Immature natural killer cell (primary cell): ENCODE measurements at places on chromosomes 7 and 10.

GRCh38 chr10:87974769-87975168, 111.3 kb downstream of the PTEN start:
- no peak for DNase-seq

DNA sequence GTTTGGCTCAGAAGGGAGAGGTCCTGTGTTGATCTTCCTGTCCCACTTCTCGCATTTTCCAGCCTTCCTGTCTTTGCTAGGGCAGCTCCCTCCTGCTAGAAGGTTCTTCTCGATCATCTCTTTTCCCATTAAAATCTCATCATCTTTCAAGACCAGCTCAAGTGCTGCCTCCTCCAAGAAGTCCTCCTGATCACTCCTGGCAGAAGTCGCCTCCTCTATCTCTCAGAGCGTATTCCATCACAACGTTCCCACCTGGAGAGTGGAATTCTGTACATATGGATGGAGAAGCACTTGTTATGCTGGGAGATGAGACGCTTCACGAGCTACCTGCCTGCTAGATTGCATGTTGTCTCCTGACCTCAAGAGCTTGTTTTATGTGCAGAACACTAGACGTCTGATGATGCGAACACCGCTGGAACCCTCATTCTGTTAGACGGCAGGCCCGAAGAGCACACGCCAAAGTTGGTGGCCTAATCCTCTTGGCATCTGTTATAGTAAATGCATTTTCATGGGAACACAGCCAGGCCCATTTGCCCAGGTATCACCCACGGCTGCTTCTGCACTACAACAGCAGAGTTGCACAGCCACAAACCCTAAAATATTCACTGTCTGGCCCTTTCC, 68.0 kb upstream of the INSIG1 start:
- DNase-seq: no peak

- no peak for DNase-seq
Observed at GRCh38 chr10:7304110-7304509, 106.7 kb downstream of the SFMBT2 start.

GRCh38 chr10:129335396-129335795, 131.6 kb upstream of the MGMT start:
- no peak for DNase-seq

GRCh38 chr7:94972296-94972695, 64.9 kb downstream of the PPP1R9A start:
- no peak for DNase-seq
